ENCODE measurements at places on chromosomes 16 and 17. TPM values are rescaled to one million over a fixed set of nuclear protein-coding genes. Genes with fewer than 3 reads are reported as not detected.

GRCh38 chr17:61225178-61225882, 174.3 kb upstream of the TBX2 start:
- DNase-seq = no peak

CDK5R1 gene
- polyA plus RNA-seq = 3.8 TPM

GRCh38 chr17:19402171-19402570, 8.9 kb upstream of the RNF112 start:
- peak; percentile 10 for DNase-seq

GRCh38 chr16:19502395-19503131, 19.3 kb downstream of the GDE1 start:
- peak; percentile 77 for DNase-seq

KRTAP3-2 gene
- polyA plus RNA-seq = not detected

- DNase-seq = peak; percentile 91
These were observed at the start of gene EPOP for GRCh38 chr17:38674749-38675615. TSS of gene EPOP (minus strand) at chr17:38674957. CDS start at chr17:38674495, 462 bp downstream.

DNA sequence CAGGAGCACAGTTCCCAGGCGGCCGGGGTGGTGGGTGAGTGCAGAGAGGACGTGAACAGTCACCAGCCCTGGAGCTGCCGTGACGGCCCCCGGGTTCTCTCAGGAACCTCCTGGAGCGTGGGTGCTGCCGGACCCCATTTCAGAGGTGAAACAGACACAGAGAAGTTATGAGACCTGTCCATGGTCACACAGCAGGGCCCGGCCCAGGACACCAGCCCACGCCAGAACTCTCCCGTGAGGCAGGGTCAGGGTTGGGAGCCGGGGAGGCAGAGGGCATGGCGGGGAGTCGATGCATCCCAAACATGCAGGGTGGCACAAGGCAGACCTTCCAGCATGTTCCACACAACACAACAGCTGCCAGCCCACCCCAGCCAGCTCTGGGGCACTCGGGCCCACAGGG, 3.8 kb upstream of the PVALEF start:
- no peak for DNase-seq

GRCh38 chr17:917941-918740, 61.4 kb downstream of the NXN start:
- no peak for DNase-seq

CPHXL2 gene
- not detected for polyA plus RNA-seq
